ENCODE measurements at places on chromosomes 7 and 10.

- H3K4me3 ChIP-seq, result no peak overlapping the region
- H3K4me1 ChIP-seq, result no peaks in the 10 kb centered on the region
- DNase-seq, result no peak
- H3K27me3 ChIP-seq, result no peaks in the 10 kb centered on the region
These were observed 399.2 kb upstream of the MKI67 start for GRCh38 chr10:128525444-128525843.

GRCh38 chr10:101749047-101750016 lies 26.6 kb downstream of the FGF8 start:
- no peak for DNase-seq
- no peaks in the 10 kb centered on the region for H3K4me1 ChIP-seq

DNA sequence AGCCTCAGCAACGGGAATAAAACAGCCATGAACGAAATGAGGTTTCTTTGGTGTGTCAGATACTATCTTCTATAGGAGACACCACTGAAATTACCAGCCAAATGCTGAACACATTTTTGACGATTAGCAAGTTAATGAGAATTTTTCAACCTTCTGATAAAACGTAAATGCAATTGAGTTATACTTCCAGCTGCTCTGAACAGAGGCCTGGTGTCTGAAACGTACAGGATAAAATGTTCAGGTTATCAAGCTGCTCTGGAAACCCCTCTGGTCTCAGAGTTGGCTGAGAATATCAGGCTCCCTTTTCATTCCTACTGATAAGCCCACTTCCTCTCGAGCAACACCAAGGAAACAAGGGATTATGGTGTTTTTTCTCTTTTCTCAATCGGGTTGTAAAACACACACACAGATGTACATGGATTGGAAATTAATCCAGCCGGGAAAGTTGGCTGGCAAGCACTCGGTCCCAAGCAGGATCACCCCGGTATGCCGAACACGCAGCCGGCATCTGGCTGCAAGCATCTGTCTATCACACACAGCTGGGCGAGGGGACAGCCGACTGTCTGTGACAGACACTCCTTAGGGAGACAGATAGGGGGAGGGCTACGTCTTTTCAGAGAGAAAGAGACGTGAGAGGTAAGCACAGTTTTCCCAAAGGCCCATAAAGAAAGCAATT lies 171.8 kb downstream of the PRKAG2 start:
- no peak overlapping the region for H3K4me3 ChIP-seq
- H3K27ac ChIP-seq, result no peak overlapping the region
- no peaks in the 10 kb centered on the region for H3K36me3 ChIP-seq
- DNase-seq, result no peak

- H3K36me3 ChIP-seq, result peaks cover 48% of the 10 kb centered on the region
- peak; percentile 65 for DNase-seq
- no peaks in the 10 kb centered on the region for H3K27me3 ChIP-seq
These were observed 60.9 kb upstream of the CAMK2B start for GRCh38 chr7:44386139-44386913.

DNA sequence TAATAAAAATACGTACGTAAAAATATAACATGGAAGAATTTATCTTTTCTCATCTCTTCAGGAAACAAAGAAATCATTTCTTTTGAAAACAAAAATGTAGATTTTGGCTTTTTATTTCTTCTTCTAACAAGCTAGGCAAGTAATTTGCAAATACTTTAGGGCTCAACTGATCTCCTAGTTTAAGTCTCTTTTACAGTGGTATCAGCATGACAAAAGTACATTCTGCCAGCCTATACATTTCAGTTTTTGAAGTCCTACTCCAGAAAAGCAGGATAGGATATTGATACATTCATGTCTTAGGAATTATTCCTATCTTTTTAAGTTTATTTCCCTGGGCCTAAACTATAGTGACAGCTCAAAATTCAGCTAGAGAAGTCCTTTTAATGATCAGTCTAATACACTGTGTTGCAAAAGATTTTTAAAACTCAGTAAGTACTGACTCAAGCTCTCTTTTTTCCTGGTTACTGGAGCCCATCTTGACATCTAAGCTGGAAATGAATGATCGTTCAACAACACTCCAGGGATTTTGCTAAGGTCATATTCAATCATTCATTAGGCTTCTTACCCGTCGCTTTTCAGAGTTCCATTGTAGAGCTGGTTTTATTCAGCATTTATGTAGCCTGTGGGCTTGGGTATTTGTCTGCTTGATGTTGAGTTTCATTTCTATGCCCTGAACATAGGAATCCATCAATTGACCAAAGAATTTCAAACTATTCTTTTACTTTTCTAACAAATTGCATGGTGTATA lies 12.2 kb upstream of the FAM53B start:
- no peak overlapping the region for H3K27ac ChIP-seq
- H3K4me1 ChIP-seq, result peaks cover 1% of the 10 kb centered on the region
- H3K27me3 ChIP-seq, result no peaks in the 10 kb centered on the region
- H3K36me3 ChIP-seq, result peaks cover 21% of the 10 kb centered on the region
- no peak for DNase-seq
